Adrenal gland (tissue), 19 donors: ENCODE measurements at places on chromosomes 2 and 18. TPM values are rescaled to one million over a fixed set of nuclear protein-coding genes. Genes with fewer than 3 reads are reported as not detected.

DNA sequence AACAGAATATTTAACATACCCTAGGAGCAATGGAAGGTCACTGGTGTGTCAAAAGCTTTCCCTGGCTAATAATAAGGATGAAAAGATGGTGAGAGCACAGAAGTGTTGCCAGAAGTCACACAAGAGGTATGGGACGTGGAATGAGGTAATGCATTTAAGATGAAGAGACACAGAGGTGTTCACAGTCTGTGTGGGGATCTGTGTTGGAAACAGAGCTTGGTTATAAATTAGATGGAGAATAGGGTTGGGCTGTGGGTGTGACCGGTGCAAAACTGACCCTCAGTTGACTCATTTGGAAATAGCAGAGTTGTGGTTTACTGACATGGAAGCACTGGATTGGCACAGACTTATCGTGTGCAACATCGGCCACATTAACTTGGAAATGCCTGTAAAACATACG, 372.5 kb downstream of the SATB2 start:
- H3K36me3 ChIP-seq: no peaks in the 10 kb centered on the region
- no peak overlapping the region for H3K4me3 ChIP-seq
- DNase-seq: no peak
- H3K4me1 ChIP-seq: no peaks in the 10 kb centered on the region

TBR1 gene
- not detected for polyA plus RNA-seq

SKA1 gene
- polyA plus RNA-seq: 0.40 TPM

DSG3 gene
- polyA plus RNA-seq: not detected
